Panc1 (cell line): ENCODE measurements at places on chromosomes 12 and 14.

GRCh38 chr14:22598896-22599244 lies 770 bp downstream of the ABHD4 start:
- DNase-seq: no peak

DNA sequence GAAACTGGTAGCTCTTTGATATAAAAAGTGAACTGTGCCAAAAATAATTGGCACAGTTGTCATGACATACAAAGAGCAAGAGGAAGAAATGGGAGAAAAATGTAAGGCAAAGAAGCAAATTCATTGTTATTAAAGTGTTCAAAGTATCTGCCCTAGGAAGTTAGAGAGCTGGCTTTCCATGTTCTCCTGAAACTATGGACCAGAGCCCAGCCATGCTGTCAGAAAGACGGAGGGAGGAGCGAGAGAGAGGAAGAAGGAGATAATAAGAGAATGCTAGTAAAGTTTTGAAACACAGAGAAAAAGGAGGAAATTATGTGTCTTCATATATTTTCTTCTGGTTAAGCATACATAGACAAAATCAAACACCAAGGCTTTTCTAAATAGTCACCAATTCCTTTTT lies 78.1 kb upstream of the PELI2 start:
- DNase-seq: no peak

DNA sequence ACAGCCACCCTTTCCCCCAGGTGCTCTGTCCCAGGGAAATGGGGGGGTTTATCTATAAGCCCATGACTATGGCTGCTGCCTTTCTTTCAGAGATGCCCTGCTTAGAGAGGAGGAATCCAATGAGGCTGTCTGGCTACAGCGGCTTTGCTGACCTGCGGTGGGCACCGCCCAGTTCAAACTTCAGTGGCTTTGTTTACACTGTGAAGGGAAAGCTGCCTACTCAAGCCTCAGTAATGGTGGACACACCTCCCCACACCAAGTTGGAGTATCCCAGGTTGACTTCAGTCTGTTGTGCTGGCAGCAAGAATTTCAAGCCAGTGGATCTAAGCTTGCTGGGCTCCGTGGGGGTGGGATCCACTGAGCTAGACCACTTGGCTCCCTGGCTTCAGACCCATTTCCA lies 869.2 kb downstream of the SLC6A15 start:
- no peak for DNase-seq

GRCh38 chr14:89637581-89637980 lies 220.5 kb upstream of the FOXN3 start:
- DNase-seq: no peak

DNA sequence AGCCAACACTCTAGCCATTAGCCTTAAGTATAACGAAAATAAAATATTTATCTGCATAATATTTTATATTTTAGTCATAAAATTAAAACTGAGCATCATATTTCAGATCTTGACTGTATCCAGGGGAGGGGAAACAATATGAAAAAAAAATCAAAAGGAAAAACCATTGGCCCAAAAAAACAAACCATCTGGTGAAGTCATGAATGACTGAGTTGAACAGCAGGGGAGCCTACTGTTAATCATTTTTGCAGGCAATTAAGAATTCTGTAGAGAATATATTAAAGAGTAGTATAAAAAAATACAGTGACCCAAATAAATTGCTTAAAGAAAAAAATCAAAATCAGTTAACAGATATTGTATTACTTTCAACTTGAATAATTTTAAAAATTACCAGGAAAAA lies 224.8 kb downstream of the C12orf50 start:
- no peak for DNase-seq

- no peak for DNase-seq
These were observed 4.3 kb downstream of the KRT6A start for GRCh38 chr12:52488736-52489135.
